CD4-positive, alpha-beta T cell treated with Interleukin-12 subunit alpha and Interleukin-12 subunit beta, for 1 hour (primary cell): ENCODE measurements at places on chromosomes 13 and 19.

DNA sequence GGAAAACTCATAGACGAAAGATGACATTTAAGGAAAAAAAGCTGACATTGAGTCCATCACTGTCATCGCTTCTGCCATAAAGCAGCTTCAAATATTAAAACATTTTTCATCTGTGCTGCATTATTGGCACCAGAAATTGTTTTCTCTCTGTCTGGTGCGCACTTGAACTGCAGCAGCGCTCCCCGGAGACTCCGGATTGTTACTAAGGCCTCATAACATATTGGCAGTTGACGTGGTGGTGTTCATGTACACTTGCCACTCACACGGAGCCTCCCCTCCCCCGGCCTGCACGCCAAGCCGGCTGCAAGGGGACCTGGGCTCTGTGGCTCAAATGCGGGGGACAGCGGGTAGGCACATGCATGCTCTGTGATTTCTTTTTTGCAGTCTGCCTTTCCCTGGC, 203.2 kb downstream of the TSHZ3 start:
- no peak for DNase-seq

- no peak for DNase-seq
These were observed 818.6 kb downstream of the SLITRK6 start for GRCh38 chr13:84980571-84980970.

DNA sequence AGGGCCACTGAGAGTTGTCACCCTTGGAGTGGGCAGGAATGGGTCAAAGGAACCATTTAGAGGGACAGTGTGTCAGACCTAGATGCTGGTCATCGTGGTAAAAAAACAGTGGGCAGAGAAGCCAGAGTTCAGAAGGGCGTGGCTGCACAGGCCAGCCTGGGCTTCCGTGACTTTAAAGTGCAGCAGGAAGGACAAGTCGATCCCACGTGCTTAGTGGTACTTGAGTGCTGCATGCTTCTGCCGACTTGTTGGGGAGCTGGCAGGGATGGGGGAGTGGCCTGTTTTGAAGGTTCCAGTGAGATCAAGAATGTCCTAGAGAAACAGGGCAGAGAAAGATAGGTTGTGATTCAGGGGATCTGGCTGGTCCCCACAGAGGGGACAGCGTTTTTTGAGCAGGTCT, 17.0 kb downstream of the LYL1 start:
- DNase-seq: no peak

DNA sequence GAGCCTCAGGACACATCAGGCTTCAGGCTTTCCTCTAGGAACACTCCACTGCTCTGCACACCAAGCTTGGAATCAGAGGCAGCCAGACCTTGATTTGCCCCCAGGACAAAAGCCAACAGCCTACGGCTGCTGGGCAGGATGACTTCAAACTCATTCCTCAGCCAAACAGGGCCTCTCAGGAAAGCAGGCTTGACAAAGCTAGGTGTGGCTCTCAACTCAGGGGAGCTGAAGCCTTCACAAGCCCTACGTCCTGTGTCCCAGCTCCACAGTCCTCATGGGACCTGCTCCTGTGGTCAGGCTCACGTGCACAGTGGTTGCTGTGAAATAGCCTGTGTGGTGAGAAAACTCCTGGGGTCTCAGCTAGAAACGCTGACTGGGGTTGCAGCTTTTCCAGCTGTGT, 398.9 kb upstream of the ZNF507 start:
- no peak for DNase-seq

DNA sequence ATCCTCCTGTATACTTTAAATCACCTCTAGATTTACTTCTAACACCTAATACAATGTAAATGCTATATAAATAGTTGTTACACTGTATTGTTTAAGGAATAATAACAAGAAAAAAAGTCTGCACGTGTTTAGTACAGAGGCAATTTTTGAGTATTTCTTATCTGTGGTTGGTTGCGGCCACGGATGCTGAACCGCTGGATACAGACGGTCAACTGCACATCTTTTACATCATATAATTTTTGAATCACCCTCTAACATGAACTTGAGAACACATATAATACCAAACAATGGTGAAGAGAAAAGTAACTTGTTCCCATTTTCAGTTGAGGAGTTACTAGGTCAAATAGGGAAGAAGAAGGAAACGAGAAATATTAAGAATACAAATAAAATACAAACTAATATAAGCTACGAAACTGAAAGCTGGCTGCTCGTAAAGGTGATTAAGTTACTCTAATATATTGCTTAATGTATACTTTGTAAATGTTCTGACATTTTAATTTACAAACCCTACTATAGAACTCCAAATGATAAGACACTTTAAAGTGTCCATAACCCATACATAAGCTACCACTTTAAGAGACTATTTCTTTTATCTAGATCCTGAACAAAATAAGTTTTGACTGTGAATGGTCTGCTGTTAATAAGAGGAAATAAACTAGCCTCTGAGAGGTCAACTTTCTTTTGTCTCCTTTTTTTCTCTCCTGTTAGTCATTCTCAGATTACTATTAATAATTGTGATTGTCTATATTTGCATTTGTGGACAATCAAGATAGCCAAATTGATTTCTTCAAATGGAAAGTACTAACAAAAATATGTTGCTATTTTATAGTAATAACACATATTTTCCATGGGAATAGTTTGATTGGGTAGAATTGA, 457.4 kb downstream of the DIAPH3 start:
- DNase-seq: no peak

GRCh38 chr19:49436381-49437017, 4.8 kb downstream of the SLC17A7 start:
- DNase-seq: peak; percentile 57

DNA sequence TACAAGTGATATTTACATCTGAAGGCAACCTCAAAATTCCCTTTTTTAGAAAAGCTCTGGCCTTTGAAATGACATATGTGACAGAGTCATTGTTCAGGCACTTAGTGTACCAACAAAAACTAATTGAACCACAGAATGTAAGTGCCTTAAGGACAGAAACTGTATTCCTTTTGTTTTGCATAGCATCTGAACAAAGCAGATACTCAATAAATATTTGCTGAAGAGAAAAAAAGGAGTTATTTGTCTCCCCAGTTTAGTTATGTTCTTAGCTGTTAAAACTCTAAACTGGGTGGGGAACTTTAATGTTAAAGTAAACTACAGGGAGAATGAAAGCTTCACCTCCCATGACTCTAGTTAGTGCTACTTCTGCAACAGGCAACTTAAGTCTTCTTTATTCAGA, 56.8 kb upstream of the KLF5 start:
- no peak for DNase-seq

GRCh38 chr19:1377965-1378785, 5.5 kb upstream of the NDUFS7 start:
- no peak for DNase-seq

DNA sequence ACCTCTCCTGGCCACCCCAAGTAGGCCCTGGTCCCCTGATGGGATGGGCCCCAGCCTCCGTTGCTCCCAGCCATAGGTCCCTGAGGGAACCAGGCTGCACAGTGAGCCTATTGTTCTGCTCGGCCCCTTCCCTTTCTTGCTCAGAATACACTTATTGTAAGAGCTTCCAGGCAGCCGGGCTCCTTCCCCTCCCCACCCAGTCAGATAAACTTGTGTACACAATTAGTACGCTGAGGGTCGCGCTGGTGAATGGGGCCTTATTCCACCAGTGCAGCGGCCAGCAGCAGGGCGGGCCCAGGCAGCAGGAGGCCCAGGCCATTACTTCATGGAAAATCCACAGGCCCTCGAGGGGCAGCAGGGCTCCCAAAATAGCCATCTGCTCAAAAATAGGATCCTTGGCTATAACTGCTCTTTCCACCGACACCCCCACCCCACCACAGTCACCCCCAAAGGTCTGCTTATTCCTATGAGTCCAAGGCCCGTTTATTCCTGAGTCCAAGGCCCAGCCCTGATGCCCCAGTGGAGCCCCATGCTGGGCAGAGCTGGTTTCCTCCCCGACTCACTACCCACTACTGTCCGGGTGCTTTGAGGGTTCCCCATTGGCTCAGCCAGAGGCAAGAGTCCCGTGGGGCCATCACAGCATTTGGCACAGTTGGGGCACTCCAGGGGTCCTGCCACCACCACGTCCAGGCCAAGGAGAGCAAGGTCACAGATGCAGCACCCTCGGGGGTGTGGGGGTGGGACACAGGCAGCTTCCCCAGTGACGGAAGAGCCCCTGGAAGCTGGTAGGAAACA, 22.1 kb downstream of the CAPN12 start:
- no peak for DNase-seq

- DNase-seq: no peak
These were observed 4.8 kb downstream of the SYNGR4 start for GRCh38 chr19:48368936-48369335.

- DNase-seq: no peak
These were observed 1.8 kb downstream of the SPPL2B start for GRCh38 chr19:2330255-2330631.

- no peak for DNase-seq
These were observed 150.2 kb downstream of the DCT start for GRCh38 chr13:94329277-94329676.

- no peak for DNase-seq
These were observed 45.6 kb downstream of the LHFPL6 start for GRCh38 chr13:39557285-39557955.

GRCh38 chr19:2039089-2039958, 11.7 kb downstream of the MKNK2 start:
- no peak for DNase-seq

- no peak for DNase-seq
These were observed 125.2 kb downstream of the KDM4B start for GRCh38 chr19:5093948-5094718.

- no peak for DNase-seq
These were observed 10.8 kb upstream of the HOMER3 start for GRCh38 chr19:18951721-18952281.

DNA sequence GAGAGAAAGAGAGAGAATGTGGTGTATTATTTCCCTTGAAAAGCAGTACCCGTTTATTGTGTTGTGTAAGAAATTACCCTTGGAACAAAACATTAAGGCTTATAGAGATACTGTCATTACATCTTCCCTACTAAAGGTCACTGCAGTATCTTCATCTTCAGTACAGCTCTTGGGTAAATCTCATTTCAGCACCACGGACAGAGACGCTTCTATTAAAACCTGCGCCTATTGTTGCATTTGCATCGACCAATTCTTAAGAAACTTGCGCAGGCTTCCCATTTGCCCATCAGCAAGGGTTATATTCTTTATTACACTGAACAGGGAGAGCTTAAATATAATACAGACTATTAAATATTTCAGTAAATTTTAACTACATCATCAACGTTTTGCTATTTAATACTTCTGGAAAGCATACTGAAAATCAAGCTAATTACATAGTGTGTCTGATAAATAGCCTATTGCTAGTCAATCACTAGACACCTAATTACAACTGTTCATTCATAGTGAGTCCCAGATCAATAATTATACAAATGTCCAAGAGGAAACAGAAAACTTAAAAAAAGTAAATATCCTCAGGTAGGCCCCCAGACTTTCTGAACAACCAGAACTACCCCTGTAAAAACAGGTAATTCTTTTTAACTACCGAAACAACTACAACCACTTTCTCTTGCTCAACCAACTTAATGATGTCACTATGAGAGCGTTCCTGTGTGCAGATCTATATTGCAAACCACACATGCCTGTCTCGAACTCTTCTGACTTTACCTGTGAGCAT, 350.6 kb downstream of the LIG4 start:
- no peak for DNase-seq

- no peak for DNase-seq
These were observed 27.7 kb downstream of the BLOC1S3 start for GRCh38 chr19:45206328-45206727.

- no peak for DNase-seq
These were observed 170.5 kb downstream of the STK24 start for GRCh38 chr13:98406427-98406826.

DNA sequence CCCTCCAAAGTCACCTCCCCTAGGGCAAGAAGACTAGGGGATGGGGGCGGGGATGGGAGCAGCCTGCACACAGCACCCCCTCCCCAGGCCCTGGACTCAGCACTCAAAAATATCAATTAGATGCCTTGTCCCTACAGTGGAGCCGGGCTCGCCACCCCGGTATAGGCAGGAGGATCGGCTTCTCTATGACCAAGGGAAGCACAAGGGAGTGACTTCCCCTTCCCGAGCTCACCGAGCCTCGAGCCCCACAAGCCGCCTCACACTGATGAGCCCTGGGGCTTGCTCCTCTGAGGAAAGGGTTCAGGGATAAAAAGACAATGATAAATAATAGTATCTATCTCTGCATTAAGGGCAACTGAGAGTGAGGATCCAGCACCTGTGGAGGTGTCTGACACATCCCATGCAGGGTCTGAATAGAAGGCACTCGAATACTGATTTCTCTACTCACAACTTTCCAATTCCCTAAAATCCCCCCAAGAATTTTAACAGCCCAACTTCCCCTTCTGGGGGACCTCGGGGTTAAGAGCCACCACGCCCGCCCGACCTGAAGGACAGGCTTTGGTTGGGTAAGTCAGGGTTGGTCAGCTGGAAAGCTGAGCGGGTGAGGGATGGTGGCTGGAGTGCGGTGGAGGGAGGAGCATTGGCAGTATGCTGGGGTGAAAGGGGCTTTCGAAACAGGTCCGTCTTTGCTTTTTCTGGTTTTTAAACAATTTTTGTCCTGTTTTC, 51.3 kb downstream of the STK24 start:
- DNase-seq: no peak

- DNase-seq: no peak
These were observed 46.2 kb downstream of the IPO5 start for GRCh38 chr13:97999653-98000052.

DNA sequence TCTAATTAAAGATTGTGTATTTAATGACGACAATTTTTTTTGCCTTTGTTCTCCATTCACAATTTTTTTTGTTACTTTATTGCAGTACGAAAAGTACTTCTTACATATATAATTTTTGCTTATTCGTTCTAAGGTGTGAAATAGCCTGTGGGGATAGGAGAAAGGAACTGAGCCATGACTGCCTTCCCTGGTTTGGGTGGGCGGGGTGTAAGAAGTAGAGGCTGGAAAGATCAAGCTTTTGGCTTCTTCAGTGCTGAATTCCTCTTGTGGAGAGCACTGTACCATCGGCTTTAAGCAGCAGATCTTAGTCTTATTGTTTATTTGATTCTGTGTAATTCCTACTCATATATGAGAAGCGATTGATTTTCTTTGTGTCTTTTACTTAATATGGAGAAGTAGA, 115.8 kb downstream of the NBEA start:
- DNase-seq: no peak

DNA sequence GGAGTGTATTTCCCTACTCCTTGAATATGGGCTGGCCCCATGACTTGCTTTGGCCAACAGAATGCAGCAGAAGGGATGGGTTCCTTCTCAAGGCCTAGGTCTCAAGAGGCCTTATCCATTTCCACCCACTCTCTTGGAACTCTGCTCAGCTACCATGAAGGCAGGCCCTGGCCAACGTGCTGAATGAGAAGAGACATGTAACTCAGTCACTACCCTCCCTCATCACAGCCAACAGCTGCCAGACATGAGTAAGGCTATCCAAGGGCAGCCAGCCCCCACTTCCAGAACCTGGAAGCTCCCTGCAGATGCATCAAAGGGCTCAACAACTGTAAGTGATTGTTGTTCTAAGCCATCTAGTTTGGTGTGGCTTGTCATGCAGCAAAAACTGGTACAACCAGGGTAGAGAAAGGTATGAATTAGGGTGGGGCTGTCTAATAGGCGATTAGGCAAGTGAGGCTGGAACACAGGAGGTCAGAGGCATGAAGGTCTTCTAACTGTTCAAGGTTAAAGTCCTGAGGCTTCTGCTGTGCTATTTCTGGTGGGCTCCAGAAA, 1.4 kb upstream of the RASL11A start:
- no peak for DNase-seq
